ENCODE measurements at places on chromosomes 4 and X. TPM values are rescaled to one million over a fixed set of nuclear protein-coding genes. Genes with fewer than 3 reads are reported as not detected.

Gene PCGF3
- total RNA-seq = 24.2 TPM

Gene SUPT20HL2
- total RNA-seq = not detected

Gene POLR2B
- 116 TPM for total RNA-seq

Gene GAB3
- total RNA-seq = not detected

Gene NOX1
- not detected for total RNA-seq

Gene LGI2
- total RNA-seq = not detected

Gene G3BP2
- total RNA-seq = 316 TPM

Data from HepG2 (cell line).